NCI-H345 (cell line): ENCODE measurements at places on chromosomes 1 and 21.

GRCh38 chr1:36456391-36456928 is 6.2 kb upstream of the OSCP1 start:
- DNase-seq = no peak

GRCh38 chr1:202088206-202088605 is 34.5 kb upstream of the GPR37L1 start:
- no peak for DNase-seq

GRCh38 chr1:219085988-219086387 is 87.7 kb upstream of the LYPLAL1 start:
- DNase-seq = no peak

DNA sequence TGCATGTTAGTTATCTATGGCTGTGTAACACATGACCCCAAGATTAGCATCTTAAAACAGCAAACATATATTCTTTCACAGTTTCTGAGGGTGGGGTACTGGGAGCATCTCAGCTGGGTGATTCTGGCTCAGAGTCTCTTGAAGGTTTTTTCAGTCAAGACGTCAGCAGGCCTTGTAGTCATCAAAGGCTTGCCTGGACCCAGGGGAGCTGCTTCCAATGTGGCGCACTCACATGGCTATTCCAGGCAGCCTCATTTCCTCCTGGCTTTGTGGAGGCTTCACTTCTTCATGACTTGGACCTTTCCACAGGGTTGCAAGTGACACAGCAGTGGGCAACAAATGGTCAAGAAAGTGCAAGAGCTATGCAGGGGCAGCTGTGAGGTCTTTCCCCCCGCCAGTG is 114.7 kb downstream of the ACTL8 start:
- no peak for DNase-seq

- peak; percentile 77 for DNase-seq
Observed at GRCh38 chr1:58870298-58870676, 86.4 kb upstream of the JUN start.

DNA sequence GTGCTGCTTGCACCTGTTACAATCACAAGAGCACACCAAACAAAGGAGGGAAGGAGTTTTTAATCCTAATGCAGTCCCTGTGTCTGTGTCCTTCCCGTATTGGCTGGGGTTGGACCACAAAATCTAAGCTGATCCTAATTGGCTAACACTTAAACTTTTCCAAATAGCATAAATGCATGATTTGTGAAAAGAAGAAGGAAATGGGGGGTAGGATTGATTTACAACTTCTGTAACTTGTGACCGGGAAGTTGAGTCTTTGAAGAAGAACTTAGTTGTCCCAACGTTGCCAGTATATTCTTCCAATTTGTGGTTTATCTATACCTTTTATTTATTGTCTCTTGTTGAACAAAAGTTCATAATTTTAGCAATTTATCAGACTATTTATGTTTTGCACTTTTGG is 11.8 kb upstream of the IPP start:
- no peak for DNase-seq

GRCh38 chr1:90347366-90347765 is 352.5 kb downstream of the ZNF326 start:
- no peak for DNase-seq

- DNase-seq = no peak
Observed at GRCh38 chr1:204751883-204752687, 66.5 kb upstream of the LRRN2 start.
